ENCODE measurements at places on chromosomes 12 and 14.

GRCh38 chr14:45083617-45083975, 320 bp upstream of the PRPF39 start:
- DNase-seq: no peak

DNA sequence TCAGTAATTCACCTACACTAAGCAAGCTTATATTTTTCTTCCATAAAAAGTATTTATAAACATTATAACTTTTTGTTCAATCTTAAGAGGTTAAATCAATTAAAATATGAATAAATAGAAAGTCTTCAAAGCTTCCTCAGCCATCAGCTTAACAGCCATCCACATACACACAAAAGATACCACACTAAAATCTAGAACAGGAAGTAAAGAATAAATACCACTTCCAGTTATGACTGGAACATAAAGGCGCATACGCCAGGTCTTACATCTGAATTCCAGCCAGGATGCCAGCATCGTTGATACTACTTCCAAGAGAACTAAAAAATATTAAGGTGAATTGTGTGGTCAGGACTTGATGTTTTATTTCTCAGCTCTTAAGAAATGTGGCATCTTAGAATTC, 17.0 kb downstream of the SIX1 start:
- no peak for DNase-seq

GRCh38 chr14:101025696-101026095, 122.2 kb upstream of the RTL1 start:
- no peak for DNase-seq

- no peak for DNase-seq
These were observed 2.0 kb downstream of the ESR2 start for GRCh38 chr14:64292197-64292596.

GRCh38 chr12:18926188-18926587, 188.3 kb downstream of the CAPZA3 start:
- DNase-seq: no peak

- no peak for DNase-seq
These were observed 525 bp upstream of the GPR68 start for GRCh38 chr14:91245029-91245428.

- peak; percentile 58 for DNase-seq
These were observed 92.0 kb downstream of the RFLNA start for GRCh38 chr12:124386661-124387527.

DNA sequence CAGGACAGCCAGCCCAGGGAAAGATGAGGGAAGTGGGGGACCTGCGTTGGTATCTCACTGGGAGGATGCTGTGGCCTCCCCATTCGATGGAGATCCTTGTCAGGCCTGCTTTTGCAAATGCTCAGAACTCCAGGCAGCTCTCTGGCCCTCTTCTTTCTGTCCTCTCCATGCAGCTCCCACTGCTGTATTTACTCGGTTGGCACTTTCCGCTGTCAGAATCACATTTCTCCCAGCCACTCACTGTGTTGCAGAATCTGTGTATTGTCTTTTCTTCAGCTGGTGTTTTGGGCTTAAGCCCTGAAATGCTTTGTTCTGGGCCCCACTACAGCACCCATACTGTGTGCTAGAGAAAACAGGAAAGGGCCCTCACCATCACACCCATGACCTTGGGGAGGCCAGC, 401.1 kb downstream of the RGS6 start:
- DNase-seq: no peak

- no peak for DNase-seq
These were observed 1.1 kb downstream of the ATN1 start for GRCh38 chr12:6928703-6929407.

GRCh38 chr12:120563495-120563894, 17.7 kb downstream of the POP5 start:
- DNase-seq: no peak

DNA sequence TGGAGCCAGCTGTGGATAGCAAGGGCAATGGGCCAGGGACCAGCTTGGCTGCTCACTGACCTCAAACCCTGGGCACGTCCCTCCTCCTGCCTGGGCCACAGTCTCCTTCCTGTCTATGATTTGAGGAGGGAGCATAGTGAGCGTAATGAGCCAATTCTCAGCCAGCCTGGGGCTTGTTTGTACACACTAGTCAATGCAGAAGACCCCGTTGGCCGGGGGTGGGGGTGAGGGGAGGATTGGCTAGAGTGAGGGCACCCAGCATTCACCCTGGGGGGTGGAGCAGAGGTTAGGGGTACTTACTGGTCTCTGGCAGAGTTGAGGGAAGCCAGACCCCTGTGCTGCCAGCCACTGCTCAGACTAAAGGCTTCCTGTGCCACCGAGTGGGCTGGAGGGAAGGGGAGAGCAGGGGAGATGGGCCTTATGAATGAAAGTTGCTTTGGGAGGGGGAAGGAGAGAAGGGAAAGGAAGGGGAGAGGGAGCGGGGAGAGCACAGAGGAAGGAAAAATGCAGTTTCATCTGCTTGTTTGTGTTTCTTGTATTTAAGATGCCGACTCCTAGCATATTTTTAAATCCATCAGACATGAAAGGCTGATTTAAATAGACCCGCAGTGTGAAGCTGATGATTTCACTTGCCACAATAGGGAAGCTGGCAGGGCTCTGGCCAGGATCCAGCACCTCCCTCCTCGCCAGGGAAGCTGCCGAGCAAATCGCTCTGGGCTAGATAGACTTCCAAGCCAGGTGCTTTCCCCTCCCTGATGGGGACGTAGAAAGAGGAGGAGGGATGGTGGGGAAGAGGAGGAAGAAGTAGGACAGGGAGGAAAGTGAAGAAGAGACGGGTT, 114.0 kb downstream of the PRMT8 start:
- peak; percentile 17 for DNase-seq

- DNase-seq: peak; percentile 66
These were observed 2.6 kb upstream of the SLC11A2 start for GRCh38 chr12:51028813-51029150.

GRCh38 chr12:17588968-17589367, 501.0 kb downstream of the RERGL start:
- DNase-seq: no peak

GRCh38 chr14:59018460-59018859, 170.0 kb upstream of the DAAM1 start:
- no peak for DNase-seq

- DNase-seq: no peak
These were observed 253.9 kb upstream of the SFSWAP start for GRCh38 chr12:131457028-131457310.

DNA sequence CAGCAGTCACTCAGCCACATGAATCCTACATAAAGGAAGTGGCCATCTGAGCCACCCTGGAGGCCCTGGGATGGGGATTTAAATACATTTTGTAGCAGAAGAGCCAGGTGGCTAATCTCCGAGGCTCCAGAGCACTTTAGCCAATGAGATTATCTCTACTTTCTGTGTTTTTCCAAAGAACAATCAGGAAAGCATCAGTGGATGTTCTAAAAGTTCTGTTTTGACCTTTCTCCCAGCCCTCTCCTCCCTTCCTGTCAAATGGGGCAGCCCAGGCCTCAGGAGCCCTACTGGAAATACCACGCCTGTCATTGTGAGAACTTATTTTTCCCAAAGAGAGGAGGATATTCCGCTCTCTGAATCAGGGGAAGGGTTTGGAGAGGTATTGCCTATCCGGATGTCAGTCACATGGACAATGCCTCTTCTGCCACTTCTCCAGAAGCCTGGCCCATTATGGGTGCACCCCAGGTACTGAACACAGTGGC, 336.8 kb upstream of the FKBP4 start:
- no peak for DNase-seq

DNA sequence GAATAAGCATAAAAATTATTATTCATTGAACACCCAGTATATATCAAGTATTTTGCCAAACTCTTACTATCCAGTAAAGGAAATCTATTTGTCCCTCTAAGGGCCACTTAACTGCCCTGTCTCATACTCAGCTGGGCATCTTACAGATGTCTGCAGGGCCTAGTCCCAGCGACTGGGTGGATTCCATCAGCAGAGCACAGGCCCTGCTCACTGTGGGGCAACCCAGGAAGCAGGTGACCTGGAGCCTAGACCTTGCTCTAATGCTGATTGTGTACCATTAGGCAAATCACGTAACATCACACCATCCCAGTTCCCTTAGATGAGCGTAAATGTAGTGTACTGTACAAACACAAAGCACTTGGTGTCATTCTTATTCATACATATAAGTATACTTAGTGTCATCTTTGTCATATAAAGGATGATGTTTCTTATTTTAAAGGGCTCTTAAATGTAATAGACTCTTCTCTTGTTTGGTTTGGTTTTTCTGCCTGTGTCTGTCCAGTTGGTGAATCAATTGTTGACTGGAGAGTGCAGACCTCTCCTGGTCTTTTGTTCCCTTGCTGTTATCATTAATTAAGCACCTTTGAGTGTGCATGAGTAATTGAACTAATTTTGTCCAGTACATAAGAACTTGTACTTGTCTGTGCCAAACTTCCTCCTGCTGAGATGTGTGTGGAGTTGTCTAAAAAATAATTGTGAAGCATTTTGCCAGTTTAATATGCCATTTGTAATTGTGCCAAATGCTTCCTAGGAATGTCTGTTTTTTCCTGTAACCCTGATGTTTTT, 49.3 kb downstream of the RAB35 start:
- no peak for DNase-seq

GRCh38 chr12:121318121-121318520, 21.6 kb upstream of the CAMKK2 start:
- DNase-seq: no peak

- peak; percentile 70 for DNase-seq
These were observed 594 bp downstream of the ARHGDIB start for GRCh38 chr12:14960548-14961465.

DNA sequence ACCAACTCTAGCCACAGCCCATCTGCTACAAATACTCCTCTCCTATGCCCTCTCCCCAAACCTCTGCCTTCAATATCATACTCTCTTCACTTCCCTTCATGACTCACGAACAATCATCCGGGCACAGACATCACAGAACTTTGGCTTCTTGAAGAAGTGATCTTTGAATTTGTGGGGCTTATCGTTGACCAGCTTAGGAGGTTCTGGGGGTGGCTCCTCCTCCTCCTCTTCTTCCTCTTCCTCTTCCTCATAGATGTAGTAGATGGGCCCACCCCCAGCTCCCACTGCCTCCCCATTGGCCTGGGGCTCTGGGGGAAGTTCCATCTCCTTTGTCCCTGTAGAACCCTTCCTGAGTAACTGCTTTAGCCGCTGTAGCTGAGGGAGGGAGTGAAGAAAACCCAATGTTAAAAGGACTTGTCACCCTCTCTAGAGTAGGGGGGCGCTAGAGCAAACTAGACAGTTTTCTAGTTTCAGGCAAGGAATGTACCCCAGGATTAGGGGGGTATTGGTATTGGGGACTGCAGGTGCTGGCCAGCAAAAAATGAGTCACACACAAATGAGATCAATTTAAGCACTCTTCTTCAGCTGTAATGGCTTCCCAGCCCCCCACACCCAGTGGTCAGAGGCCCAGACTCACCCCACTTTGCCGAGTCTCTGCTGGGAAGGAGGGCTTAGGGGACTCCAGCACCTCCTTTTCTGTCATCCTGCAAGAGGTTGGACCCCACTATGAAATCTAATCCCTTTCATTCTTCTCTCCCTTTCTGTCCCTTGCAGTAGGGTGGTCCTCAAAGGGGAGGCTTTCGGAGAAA, 1.8 kb downstream of the STAC3 start:
- DNase-seq: no peak

DNA sequence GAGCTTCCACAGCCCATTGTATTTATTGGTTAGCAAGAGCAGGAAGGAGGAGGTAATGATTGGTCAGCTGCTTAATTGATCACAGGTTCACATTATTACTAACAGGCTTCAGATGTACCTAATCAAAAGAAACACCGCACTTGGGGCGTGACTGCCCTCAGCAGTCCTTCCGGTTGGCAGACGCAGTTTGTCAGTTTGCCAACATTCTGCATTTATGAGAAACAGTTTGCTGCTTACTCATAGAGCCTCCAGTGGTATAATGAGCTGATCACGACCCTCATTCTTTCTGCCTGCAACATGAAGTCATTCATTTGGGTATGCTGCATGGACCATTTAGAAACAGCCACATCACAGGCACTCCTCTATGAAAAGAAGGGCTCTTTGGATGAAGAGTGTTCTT, 42.5 kb upstream of the PPM1H start:
- DNase-seq: peak; percentile 48

DNA sequence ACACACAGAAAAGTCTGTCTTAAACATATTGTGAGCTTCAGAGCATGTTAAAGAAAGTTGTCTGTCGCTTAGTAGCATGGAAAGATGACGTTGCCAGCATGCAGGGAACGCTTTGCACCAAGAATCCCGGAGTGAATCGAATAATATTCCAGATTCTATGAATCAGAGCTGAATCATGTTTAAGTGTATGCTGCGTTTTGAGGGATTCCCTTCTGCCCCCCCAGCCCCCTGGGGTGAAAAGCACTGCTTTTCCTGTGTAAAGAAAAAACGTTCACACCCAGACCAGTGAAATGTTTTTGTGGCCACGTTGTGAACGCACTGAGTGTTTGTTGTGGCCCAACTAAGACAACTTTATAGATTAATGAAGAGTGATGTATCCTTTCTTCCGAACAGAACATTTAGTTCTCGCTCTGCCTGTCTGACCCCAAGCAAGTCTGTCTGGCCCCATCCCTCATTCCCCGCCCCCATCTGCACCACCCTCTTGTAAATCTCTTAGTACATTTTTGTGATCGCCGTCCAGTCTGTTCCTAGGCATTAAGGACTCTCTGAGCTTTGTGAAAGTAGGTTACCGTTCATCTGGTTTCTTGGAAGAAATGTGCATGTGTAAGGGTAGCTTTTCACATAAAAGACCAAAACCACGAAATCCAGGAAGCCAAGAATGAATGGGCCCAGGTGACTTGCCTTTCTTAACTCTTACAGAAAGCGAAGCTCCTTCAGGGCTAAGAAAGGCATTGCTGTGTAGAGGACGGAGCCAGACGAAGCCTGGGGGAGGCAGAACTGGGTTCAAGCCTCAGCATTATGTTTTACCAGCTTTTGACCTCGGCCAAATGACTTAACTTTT, 103.0 kb downstream of the SAMD4A start:
- peak; percentile 77 for DNase-seq

DNA sequence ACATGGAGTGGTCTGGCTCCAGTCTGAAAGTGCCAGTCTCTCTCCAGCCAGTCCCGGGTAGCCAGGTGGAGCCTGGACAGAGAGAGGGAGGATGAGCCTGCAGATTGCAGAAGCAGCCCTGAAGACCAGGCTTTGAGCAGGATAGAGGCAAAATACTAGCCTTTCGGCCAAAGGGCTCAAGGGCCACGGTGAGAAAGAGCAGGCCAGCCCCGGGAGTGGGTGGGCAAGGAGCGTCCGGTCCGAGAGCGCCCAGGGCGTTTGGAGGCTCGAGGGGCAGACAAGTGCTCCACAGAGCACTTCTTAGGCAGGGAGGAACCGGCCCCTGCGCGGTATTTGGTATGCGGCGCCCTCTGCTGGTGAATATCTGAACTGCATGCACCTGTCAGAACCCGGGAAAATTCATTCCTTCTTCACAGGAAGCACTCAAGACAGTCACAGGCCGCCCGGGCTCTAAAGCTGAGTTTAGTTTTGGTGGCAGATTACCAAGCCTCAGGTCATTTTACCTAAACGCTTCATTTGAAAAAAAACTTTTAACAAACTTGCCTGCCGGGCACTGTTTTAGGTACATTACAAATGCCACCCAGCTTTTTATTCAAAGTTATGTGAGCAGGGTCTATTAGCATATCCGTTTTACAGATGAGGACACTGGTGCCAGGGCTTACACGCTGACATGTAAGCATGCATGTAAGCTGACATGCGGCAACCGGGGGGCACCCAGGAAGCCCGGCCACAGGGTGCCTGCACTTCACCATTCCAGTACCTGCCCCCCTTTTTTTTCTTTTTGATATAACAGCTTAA, 21.0 kb upstream of the PSMC1 start:
- peak; percentile 39 for DNase-seq

- DNase-seq: peak; percentile 61
These were observed 43.4 kb downstream of the PSMA6 start for GRCh38 chr14:35335388-35336092.

- peak; percentile 72 for DNase-seq
These were observed 201.9 kb downstream of the DAD1 start for GRCh38 chr14:22386924-22387775.

GRCh38 chr14:23766737-23767401, 130.7 kb downstream of the DHRS2 start:
- no peak for DNase-seq

All from M059J (cell line).